ENCODE measurements at places on chromosomes 11 and 22. TPM values are rescaled to one million over a fixed set of nuclear protein-coding genes. Genes with fewer than 3 reads are reported as not detected.

DNA sequence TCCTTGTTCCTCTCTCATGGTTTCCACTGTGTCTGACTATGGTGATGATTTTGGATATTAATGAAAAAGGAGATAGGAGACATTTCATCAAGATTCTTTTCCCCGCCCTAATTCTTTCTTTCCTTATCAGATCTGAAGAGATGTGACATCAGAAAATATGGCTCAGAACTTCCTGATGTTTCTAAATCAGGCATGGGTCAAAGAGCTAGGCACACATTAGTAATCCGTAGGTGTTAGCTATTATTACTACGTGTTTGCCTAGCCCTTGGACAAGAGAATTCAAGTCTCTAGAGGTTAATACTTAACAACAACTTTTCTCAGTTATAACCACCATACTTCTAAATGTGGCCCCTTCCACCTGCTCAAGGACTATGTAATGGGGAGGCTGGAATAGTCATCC is 5.8 kb downstream of the JOSD1 start:
- DNase-seq: no peak

GRCh38 chr11:22449441-22449840 is 111.3 kb downstream of the SLC17A6 start:
- DNase-seq: no peak

The CST6 gene
- not detected for polyA plus RNA-seq

DNA sequence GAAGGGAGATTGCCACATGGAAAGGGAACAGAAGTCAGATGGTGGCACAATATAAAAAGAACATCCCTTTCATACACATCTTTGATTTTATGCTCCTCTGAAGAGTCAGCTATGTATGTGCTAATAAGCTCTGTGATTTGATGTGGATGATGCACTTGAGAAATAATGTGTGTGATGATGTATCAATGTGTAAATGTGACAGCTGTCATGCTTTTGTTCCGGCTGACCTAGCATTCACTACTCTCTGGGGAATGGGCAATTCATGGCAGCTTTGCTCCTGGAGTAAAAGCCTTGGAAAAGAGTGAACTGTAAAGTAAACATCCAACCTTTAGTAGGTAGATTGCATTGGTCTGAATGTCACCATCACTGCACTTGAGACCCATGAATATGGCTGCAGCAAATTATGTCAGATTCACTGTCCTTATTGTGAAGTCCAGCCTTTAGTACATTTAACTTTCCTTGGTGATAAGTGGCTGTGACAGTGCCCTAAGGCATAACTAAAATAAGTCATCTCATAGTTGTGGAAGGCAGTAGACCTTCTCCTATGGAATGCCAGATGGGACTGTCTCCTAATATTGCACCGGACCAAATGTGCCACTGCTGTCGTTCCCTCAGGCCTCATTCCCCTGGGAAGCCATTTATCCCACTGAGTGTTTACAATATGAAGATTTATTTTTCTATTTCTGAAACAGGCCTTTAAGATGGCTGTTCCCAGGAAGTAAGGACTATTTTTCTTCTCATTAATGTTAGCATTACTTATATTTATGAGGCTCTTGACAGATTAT is 178.2 kb upstream of the CCDC90B start:
- no peak for DNase-seq

DNA sequence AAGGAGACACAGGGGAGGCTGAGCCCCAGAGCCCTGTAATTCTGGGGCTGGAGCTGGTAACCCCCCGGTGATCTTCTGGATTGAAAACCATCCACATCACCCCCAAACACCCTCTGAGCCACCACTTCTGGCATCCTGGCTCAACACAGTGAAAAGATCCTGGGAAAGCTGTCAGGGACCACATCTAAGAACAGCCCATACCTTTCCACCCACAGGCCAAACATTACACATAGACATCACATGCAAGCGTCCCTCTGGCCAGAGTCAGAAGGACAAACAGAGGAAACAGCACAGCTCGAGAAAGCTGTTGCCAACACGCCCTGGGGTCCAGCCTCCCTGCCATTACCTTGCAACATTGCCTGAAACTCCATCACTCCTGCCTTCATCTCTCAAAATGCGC is 469.5 kb downstream of the SOX6 start:
- DNase-seq: no peak

DNA sequence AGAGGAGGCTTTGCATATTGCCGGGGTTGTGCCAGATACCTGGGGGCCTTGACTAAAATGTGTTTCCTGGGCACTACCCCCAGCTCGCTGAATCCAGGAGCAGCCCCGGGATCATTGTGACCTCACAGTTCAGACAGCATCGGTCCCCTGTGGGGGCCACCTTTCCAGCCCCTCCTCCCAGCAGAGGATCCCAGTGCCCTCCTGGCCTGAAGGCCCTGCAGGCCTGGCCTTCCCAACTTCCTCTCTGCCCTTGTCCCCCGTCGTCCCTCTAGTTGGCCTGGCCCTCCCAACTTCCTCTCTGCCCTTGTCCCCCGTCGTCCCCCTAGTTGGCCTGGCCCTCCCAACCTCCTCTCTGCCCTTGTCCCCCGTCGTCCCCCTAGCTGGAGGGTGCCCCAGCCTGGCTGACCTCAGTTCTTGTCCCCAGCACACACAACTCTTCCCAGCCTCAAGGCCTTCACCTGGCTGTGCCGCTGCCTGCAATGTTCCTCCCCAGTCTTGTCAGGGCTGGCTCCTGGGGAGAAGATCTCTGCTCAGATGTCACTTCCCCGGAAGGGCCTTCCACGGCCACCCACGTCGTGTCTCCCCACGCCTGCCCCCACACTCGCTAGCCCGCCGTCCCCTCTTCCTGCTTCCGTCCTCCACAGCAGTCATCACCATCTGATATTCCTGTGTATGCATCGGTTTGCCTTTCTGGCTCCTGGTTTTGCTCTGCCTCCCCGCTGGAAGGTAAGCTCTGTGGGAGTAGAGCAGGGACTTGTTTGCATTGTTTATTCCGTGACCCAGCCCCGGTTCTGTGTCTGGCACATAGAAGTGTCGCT is 12.6 kb upstream of the ANO1 start:
- DNase-seq: no peak

DNA sequence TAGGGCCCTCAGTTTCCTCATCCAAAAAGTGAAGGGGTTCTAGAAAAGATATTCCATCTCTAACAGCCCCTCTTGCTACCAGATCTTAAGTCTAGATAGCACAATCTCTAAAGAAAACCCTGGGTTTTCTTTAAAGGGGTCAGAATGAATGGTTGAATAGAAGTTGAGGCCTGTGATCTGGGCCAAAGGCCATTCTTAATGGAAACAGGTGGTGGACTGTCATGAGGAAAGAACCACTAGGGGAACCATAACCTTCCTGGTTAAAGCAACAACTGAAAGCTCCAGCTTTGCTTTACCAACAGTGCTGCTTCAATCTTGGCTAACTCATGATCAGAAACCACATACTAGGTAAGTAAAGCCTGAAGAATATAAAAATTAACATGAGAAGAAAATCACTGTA is 1.8 kb downstream of the CELF1 start:
- no peak for DNase-seq

DNA sequence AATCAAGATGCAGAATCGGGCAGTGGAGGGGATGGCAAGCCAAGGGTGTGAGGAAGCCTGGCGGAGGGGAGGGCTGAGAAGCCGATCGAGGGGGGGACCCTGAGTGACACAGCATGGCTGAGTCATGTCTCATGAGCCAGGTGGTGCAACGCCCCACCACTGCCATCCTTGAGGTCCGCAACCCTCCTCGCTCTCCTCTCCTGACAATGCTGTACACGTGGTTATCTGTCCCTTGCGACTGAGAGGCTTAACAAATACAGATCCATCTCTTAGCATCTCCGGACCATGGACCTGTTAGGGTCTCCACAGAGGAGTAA is 14.2 kb downstream of the SLC22A12 start:
- no peak for DNase-seq

DNA sequence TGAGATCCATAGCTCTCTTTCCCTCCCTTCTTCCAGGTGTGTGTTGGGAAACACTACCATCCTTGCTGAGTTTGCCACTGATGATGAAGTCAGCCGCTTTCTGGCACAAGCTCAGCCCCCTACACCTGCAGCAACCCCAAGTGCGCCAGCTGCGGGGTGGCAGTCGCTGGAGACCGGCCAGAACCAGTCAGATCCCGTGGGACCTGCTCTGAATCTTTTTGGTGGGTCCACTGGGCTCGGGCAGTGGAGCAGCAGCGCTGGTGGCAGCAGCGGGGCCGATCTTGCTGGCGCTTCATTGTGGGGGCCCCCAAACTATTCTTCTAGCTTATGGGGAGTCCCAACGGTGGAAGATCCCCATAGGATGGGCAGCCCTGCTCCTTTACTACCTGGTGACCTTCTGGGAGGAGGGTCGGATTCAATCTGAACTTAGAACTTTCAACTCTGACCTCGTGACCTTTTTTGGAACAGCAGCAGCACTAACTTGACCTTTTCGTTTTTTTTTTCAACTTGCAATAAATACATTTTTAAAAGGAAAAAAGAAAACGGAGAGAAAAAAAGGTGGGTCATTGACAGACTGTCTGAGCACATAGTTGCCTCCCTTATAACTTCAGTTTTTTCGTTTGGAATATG is 23.4 kb upstream of the ADSL start:
- DNase-seq: no peak

Measured in heart left ventricle (tissue), 16 donors.